ENCODE measurements at places on chromosomes 4 and X.

DNA sequence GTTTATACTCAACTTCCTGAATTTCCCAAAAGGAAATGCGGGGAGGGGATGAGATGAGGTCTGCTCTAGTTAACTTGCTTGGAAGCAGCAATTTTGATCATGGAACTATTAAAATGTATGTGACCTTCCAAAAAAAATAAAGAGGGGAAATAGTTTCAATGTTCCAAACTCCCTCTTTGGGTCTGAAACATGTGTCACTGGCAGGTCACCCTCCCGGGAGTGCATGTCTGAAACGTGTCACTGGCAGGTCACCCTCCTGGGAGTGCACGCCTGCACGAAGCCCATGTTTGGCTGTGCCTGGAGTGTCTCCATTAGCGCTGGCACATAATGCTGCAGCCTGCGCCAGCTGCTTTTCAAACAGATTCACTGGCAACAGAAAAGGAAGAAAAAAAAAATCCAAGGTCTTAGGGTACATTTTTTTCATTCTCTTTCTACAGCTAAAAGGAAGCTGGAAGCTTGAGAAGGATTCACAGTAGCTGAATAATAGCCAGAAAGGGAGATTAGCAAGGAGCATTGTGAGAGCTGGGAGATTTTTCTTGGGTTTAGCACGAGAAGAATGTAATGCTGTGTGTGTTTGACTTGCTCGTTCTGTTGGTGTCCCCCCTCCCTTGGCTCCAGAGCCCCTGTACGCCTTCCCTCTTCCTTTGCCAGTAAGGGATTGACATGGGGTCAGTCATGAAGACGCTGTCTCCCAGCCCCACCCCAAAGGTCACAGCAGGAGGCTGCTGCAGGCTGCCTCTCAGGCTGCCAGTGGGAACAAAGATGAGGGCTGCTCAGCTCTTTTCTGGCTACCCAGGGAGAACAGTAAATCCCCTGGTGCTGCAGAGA lies 39.2 kb upstream of the TLR3 start:
- H3K4me1 ChIP-seq: no peaks in the 10 kb centered on the region
- no peak overlapping the region for H3K4me3 ChIP-seq
- DNase-seq: no peak
- H3K27ac ChIP-seq: no peak overlapping the region
- H3K27me3 ChIP-seq: peaks cover 16% of the 10 kb centered on the region

- no peak overlapping the region for H3K27ac ChIP-seq
- no peaks in the 10 kb centered on the region for H3K36me3 ChIP-seq
- H3K4me3 ChIP-seq: no peak overlapping the region
- H3K27me3 ChIP-seq: no peaks in the 10 kb centered on the region
- H3K4me1 ChIP-seq: no peaks in the 10 kb centered on the region
These were observed 84.8 kb downstream of the RTL3 start for GRCh38 chrX:78574306-78574705.

DNA sequence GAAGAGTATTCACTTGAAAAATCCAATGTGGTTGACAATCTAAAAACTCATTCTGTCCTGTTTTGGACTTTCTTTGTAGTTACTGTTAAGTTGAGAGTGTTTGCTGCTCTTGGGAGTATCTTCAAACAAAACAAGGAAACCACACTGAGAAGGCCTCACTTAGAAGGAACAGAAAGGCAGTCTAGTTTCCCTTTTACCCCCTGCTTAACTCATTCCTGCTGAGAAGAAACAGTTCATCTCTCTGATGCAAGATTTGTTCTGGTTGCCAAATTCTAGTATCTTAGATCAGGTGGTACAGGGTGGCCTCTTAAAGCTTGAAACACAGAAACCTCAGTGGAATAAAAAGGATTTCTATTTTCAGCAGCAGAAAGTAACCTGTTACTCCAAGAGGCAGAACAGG lies 41.4 kb downstream of the GUCY2F start:
- H3K4me3 ChIP-seq: no peak overlapping the region
- DNase-seq: no peak
- H3K27me3 ChIP-seq: peaks cover 60% of the 10 kb centered on the region
- peaks cover 6% of the 10 kb centered on the region for H3K36me3 ChIP-seq

DNA sequence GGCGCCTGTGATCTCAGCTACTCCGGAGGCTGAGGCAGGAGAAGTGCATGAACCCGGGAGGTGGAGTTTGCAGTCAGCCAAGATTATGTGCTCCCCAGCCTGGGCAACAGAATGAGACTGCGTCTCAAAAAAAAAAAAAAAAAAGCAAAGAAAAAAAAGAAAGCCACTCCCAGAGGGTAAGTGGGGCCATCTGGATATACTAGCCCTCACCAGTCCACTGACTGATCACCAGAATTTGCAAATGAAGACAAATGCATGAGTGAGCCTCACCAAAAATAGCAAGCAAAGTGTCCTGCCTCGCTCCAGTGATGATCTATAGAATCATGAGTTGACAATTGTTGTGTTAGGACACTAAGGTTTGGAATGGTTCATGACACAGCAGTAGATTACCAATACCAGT lies 47.6 kb downstream of the ZFP42 start:
- no peaks in the 10 kb centered on the region for H3K36me3 ChIP-seq
- no peak overlapping the region for H3K4me3 ChIP-seq
- H3K27ac ChIP-seq: no peak overlapping the region

GRCh38 chr4:184721254-184721653 lies 12.6 kb downstream of the CENPU start:
- no peaks in the 10 kb centered on the region for H3K4me1 ChIP-seq
- H3K27ac ChIP-seq: no peak overlapping the region
- no peak for DNase-seq
- H3K4me3 ChIP-seq: no peak overlapping the region

- no peaks in the 10 kb centered on the region for H3K4me1 ChIP-seq
- DNase-seq: no peak
These were observed 79.9 kb downstream of the AMOT start for GRCh38 chrX:112760697-112761096.

Measured in MCF 10A (cell line).